Stimulated activated memory B cell treated with anti-CD40 and anti-IgM and Interleukin-4, amounts not matched to agents 10 μg/mL and 1 μg/mL and 100 μg/mL, for 72 hours (primary cell): ENCODE measurements at places on chromosomes 7 and 10.

- ATAC-seq: peak; percentile 68
Measured at GRCh38 chr10:97736403-97736901, 476 bp upstream of the ZFYVE27 start.

GRCh38 chr10:20094226-20094976 is 278.2 kb downstream of the PLXDC2 start:
- ATAC-seq: no peak

GRCh38 chr7:47357361-47357760 is 224.6 kb downstream of the TNS3 start:
- no peak for ATAC-seq

- no peak for ATAC-seq
Measured at GRCh38 chr10:3151889-3152565, 20.6 kb downstream of the PITRM1 start.

DNA sequence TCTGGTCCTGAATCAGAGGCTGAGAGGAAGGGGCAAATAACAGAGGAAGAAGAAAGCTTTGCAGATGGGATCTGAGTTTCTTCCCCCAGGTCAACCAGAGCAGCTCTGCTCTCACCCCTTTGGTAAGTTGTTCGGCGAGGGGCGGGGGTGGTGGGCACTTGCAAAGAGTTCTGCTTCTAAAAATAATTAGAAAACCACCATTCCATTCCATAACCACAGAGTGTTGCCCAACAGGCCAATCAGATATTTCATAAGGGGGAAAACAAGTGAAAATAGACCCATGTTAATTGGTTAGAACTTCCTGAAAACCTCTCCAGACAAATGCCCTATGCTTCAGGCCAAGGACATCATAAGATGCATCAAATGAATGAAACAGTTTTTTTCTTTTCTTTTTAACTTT is 43.6 kb upstream of the R3HCC1L start:
- no peak for ATAC-seq

- ATAC-seq: no peak
Measured at GRCh38 chr7:97174303-97174702, 56.8 kb downstream of the SDHAF3 start.

- ATAC-seq: peak; percentile 74
Measured at GRCh38 chr7:129009437-129009836, 45.5 kb downstream of the TNPO3 start.

- no peak for ATAC-seq
Measured at GRCh38 chr10:4587466-4587865, 238.5 kb upstream of the AKR1E2 start.

GRCh38 chr10:88127269-88127668 is 263.8 kb downstream of the PTEN start:
- ATAC-seq: no peak

- ATAC-seq: no peak
Measured at GRCh38 chr7:109950256-109950655, 1140.7 kb upstream of the LRRN3 start.

DNA sequence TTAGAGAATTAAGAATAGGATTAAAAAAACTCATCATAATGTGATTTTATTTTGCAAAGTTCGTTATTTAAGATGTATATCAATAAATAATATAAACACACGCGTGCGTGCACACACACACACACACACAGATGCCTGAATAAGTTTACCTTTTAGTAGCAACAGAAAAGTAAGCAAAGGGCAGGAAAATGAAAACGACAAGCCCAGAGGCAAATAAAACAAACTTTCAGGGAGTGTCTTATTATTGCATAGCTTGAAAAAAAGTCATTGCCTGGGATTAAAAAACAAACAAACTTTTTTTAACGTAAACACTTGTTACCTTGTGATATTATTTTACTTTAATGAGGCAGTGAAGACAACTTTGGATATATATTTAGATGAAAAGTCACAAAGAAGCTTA is 226.4 kb downstream of the BAMBI start:
- ATAC-seq: no peak

DNA sequence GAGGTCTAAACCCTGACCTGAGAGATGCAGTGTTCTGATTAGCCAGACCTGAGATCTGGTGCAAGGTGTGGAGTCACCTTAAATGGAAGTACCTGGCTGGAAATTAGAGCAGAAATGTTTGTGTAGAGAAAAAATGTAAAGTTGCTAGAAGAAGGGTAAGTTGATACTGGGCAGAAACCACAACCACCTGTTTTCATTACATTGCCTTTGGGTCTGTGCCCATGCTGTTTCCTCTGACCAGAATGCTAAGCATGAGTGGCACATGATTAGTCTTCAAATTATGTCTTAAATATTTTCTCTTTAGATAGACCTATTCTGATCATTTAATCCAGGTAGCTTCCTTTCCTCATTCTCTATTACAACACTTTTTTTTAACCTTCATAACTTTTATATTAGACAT is 69.0 kb downstream of the CASD1 start:
- no peak for ATAC-seq

DNA sequence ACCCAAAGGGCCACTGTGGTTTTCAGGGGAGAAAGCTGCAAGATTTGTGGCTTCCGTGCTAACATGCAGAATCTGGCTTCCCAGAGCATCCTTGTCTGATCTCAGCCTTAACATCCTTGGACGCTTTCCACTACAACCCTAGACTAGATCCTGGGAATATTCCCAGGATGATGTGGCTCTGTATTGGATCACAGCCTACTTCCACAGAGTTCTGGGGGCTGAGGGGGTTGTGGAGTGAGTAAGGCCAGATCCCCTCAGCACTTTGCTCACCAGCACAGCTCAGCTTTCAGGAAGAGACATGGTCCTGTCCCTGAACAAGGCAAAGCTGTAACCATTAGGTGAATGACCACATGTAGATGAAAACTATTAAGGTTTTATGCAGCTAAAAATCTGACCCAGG is 241.3 kb upstream of the MYO3A start:
- no peak for ATAC-seq

- ATAC-seq: peak; percentile 52
Measured at GRCh38 chr7:98251231-98251600, 816 bp downstream of the TECPR1 start.

DNA sequence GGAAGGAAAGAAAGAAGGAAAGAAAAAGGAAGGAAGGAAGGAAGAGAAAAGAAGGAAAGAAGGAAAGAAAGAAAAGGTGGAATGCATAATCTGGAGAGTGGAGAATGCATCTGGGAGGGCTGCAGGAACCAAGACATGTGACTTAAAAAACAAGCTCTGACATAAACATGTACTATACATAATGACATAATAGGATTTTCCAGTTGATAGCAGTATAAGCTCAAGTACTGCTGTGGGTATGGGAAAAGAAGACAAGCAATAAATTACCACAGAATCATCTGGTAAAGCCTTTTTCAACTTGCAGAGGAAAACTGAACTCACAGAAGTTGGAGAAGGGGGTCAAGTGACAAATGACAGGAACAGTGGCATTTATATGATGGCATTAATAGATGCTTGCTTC is 345.9 kb downstream of the PLXDC2 start:
- no peak for ATAC-seq

DNA sequence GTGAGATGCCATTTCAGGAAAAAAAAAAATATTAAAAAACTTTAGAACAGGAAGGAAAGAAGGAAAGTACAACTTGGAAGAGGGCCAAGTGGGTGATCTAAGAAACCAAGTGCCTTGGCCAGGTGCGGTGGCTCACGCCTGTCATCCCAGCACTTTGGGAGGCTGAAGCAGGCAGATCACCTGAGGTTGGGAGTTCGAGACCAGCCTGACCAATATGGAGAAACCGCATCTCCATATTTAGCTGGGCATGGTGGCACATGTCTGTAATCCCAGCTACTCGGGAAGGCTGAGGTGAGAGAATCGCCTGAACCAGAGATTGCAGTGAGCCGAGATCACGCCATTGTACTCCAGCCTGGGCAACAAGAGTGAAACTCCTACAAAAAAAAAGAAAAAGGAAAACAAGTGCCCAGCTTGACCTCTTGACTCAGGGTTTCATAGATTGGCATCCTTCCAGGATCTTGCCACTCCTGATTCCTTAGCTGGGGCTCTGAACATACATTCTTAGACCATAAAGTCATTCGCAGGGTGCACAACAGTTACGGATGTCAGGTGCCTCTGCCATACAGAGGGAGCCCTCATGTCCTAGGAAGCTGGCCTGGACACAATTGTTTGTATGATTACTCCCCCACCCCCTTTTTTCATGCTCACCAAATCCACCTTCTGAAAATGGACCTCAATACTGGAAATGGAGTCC is 2.1 kb upstream of the GUSB start:
- ATAC-seq: no peak

GRCh38 chr10:78931321-78932053 is 137.3 kb upstream of the ZMIZ1 start:
- no peak for ATAC-seq

DNA sequence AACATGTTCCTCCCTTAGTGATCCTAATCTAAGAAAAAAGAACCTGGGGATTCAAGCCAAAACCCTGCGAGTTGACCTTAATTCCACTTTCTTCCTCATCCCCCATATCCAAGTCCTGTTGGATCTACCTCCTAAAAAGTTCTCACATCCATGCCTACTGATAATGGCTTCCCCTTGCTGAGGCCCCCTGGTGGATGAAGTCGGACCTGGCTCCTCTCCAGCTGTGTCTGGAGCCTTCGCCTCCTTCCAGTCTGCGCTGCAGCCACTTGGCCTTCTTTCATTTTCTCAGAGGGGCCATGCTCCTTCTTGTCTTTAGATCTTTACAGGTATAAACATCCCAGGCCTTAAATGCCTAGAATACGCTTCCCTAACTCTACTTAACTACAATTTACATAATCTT is 8.1 kb downstream of the PDE1C start:
- ATAC-seq: no peak
